Activated CD4-positive, alpha-beta T cell treated with anti-CD3 and anti-CD28 coated beads for 36 hours (primary cell): ENCODE measurements at places on chromosomes 7 and 10. TPM values are rescaled to one million over a fixed set of nuclear protein-coding genes. Genes with fewer than 3 reads are reported as not detected.

- peak overlapping the region; percentile 97 for H3K4me3 ChIP-seq
- DNase-seq = no peak
- no peaks in the 10 kb centered on the region for H3K27me3 ChIP-seq
- peaks cover 6% of the 10 kb centered on the region for H3K36me3 ChIP-seq
Measured at GRCh38 chr7:133082390-133082766, 488 bp upstream of the CHCHD3 start.

- H3K4me1 ChIP-seq = peaks cover 45% of the 10 kb centered on the region
- no peak overlapping the region for H3K27ac ChIP-seq
- no peak overlapping the region for H3K4me3 ChIP-seq
- peaks cover 4% of the 10 kb centered on the region for H3K36me3 ChIP-seq
Measured at GRCh38 chr10:119215371-119215770, 8.0 kb downstream of the GRK5 start.

The SHTN1 gene
- total RNA-seq = 0.43 TPM

DNA sequence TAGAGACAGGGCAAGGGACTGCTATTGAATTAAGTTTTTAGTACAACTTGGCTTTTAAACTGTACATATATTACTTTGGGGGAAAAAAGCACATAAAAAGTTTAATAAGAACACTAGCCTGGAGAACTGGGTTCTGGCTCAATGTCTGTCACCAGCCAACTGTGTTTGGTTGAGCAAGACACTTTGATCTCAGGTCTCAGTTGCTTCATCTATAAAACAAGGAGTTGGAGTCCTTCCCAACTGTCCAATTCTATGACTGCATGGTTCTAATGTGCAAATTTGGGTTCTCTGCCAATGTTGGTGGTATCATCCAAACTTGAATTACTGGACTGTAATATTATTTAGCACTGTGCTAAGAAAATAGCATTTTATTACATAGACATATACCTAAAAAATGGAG is 50.3 kb downstream of the ATXN7L1 start:
- no peaks in the 10 kb centered on the region for H3K27me3 ChIP-seq
- H3K27ac ChIP-seq = no peak overlapping the region
- no peak for DNase-seq
- H3K4me3 ChIP-seq = no peak overlapping the region

- no peaks in the 10 kb centered on the region for H3K27me3 ChIP-seq
Measured at GRCh38 chr7:83301416-83301815, 138.7 kb upstream of the PCLO start.

GRCh38 chr7:47941136-47941844 is 7.0 kb downstream of the PKD1L1 start:
- no peak overlapping the region for H3K4me3 ChIP-seq
- H3K27me3 ChIP-seq = no peaks in the 10 kb centered on the region
- H3K4me1 ChIP-seq = peaks cover 6% of the 10 kb centered on the region
- DNase-seq = no peak

- peaks cover 3% of the 10 kb centered on the region for H3K36me3 ChIP-seq
- no peak overlapping the region for H3K27ac ChIP-seq
- no peaks in the 10 kb centered on the region for H3K4me1 ChIP-seq
- H3K4me3 ChIP-seq = no peak overlapping the region
Measured at GRCh38 chr10:123294886-123295285, 140.7 kb downstream of the BUB3 start.

The FKBP14 gene
- 8.3 TPM for total RNA-seq
